ENCODE measurements at places on chromosomes 7 and 10. TPM values are rescaled to one million over a fixed set of nuclear protein-coding genes. Genes with fewer than 3 reads are reported as not detected.

CPN1 gene
- 47.9 TPM for total RNA-seq

SAP25 gene
- total RNA-seq: 1.1 TPM

TRPV5 gene
- total RNA-seq: not detected

FXYD4 gene
- total RNA-seq: not detected

CRYGN gene
- total RNA-seq: not detected

TSPAN33 gene
- 24.2 TPM for total RNA-seq

RADIL gene
- total RNA-seq: not detected

TMEM130 gene
- not detected for total RNA-seq

MMP21 gene
- total RNA-seq: not detected

LRRN3 gene
- 0.31 TPM for total RNA-seq

STK31 gene
- total RNA-seq: 0.19 TPM

C10orf95 gene
- total RNA-seq: not detected

CCL24 gene
- total RNA-seq: not detected

ITIH5 gene
- total RNA-seq: 0.62 TPM

SUFU gene
- total RNA-seq: 6.2 TPM

BAIAP2L1 gene
- total RNA-seq: 21.6 TPM

SEMA3E gene
- total RNA-seq: 0.06 TPM

ECHDC3 gene
- 304 TPM for total RNA-seq

PARD3 gene
- total RNA-seq: 27.8 TPM

SLC16A9 gene
- total RNA-seq: not detected

MMRN2 gene
- total RNA-seq: 7.1 TPM

SYT15B gene
- 0.42 TPM for total RNA-seq

VWDE gene
- total RNA-seq: 0.38 TPM

RPEL1 gene
- total RNA-seq: not detected

SPDYE11 gene
- not detected for total RNA-seq

PRF1 gene
- 1.7 TPM for total RNA-seq

MKI67 gene
- 4.0 TPM for total RNA-seq

LIPK gene
- total RNA-seq: not detected

PRLHR gene
- not detected for total RNA-seq

DRGX gene
- total RNA-seq: not detected

All from right lobe of liver (tissue), 6 donors.